ENCODE measurements at places on chromosomes 16 and 17. TPM values are rescaled to one million over a fixed set of nuclear protein-coding genes. Genes with fewer than 3 reads are reported as not detected.

ADCY7 gene
- total RNA-seq: 203 TPM

CLN3 gene
- 57.1 TPM for total RNA-seq

C17orf100 gene
- 2.5 TPM for total RNA-seq

CSF3 gene
- not detected for total RNA-seq

SCGB1C2 gene
- total RNA-seq: not detected

GCGR gene
- total RNA-seq: not detected

NDUFAB1 gene
- 30.8 TPM for total RNA-seq

SLC16A5 gene
- total RNA-seq: 11.7 TPM

TUBB3 gene
- total RNA-seq: 0.96 TPM

DNA sequence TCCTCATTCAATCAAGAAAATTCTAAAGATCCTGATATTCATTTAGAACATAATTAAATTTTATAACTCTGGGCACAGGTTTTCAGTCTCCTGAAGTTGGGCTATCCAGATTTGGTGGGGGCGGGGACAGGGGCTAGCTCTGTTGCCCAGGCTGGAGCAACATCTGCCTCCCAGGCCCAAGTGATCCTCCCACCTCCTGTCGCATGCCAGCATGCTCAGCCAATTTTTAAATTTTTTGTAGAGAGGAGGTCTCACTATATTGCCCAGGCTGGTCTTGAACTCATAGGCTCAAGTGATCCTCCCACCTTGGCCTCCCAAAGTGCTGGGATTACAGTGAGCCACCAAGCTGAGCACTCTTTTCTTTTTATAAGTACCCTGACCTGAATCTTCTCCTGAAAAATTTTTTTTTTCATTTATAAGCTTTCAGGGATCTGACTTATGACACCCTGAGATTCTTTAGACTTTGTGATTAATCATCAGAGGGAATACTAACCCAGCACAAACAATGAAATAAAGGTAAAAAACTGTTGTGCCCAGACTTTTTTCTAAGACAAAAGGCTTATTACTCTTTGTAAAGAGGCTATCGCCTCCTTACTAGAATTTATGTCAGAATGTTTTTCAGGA lies 62.6 kb downstream of the TUBD1 start:
- peaks cover 45% of the 10 kb centered on the region for H3K4me1 ChIP-seq
- DNase-seq: no peak
- H3K36me3 ChIP-seq: no peaks in the 10 kb centered on the region
- peak overlapping the region; percentile 84 for H3K4me3 ChIP-seq

- H3K27me3 ChIP-seq: peaks cover 55% of the 10 kb centered on the region
- peaks cover 3% of the 10 kb centered on the region for H3K36me3 ChIP-seq
- no peak overlapping the region for H3K27ac ChIP-seq
- peaks cover 3% of the 10 kb centered on the region for H3K4me1 ChIP-seq
- H3K4me3 ChIP-seq: no peak overlapping the region
- DNase-seq: no peak
Observed at GRCh38 chr17:50238601-50239280, 35.5 kb upstream of the TMEM92 start.

DNA sequence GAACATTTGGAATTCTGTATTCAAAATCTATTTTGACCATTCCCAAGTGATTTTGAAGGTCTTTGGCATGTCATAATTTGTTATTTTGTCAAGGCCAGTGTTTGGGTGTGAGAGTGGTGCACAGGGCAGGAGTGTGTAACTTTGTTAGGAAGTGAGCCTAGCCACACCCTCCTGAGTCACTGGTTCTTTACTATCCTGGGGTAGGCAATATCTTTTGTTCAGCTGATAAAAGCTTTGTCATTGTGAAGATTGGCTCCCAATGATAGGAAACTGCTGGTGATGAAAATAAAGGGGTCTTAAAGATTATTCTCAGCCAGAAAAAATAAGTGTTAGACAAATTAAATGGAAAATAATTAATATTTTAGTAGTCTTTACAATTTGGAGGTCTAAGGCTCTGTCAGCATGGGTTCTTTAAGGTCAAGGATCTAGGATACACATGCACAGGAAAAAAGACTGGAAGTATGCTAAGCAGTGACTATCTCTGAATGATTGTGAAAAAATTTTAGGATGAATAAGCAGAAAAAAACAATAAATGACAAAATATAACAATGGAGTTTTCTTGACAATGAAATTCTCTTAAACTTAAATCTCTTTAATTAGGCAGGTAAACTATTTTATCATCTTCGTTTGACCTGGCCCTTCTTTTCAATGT lies 5.1 kb downstream of the UBN1 start:
- no peaks in the 10 kb centered on the region for H3K36me3 ChIP-seq
- peaks cover 24% of the 10 kb centered on the region for H3K4me1 ChIP-seq
- DNase-seq: no peak
- H3K4me3 ChIP-seq: no peak overlapping the region
- peak overlapping the region; percentile 34 for H3K27ac ChIP-seq

GRCh38 chr17:51298508-51299371 lies 38.4 kb downstream of the UTP18 start:
- H3K4me1 ChIP-seq: peaks cover 2% of the 10 kb centered on the region
- H3K4me3 ChIP-seq: no peak overlapping the region
- H3K27ac ChIP-seq: peak overlapping the region; percentile 67
- DNase-seq: no peak
- peaks cover 3% of the 10 kb centered on the region for H3K36me3 ChIP-seq

GRCh38 chr16:85126394-85126704 lies 14.1 kb upstream of the CIBAR2 start:
- no peak overlapping the region for H3K4me3 ChIP-seq
- peaks cover 3% of the 10 kb centered on the region for H3K4me1 ChIP-seq
- no peak for DNase-seq

All from T-helper 17 cell (primary cell).